Large intestine (tissue), 12 donors: ENCODE measurements at places on chromosomes 2 and 18. TPM values are rescaled to one million over a fixed set of nuclear protein-coding genes. Genes with fewer than 3 reads are reported as not detected.

DNA sequence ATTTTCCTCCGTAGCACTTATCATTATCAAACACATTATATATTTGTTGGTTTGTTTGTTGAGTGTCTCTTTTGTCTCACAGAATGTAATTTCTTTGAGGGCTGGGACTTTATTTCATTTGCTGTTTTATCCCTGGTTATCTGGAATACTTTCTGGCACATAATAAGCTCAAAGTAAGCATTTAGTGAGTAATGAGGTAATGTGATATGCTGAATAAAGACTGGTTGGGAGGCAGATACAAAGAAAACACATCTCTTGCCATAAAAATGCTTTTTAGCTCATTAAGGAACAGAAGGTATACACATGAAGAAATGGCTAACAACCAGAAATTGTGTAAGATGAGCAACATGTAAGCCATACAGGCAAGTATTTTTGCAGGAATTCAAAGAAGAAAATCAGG, 1411.8 kb downstream of the LRP1B start:
- DNase-seq = no peak

The C2orf80 gene
- polyA plus RNA-seq = 0.84 TPM

The IL1A gene
- 0.09 TPM for polyA plus RNA-seq

DNA sequence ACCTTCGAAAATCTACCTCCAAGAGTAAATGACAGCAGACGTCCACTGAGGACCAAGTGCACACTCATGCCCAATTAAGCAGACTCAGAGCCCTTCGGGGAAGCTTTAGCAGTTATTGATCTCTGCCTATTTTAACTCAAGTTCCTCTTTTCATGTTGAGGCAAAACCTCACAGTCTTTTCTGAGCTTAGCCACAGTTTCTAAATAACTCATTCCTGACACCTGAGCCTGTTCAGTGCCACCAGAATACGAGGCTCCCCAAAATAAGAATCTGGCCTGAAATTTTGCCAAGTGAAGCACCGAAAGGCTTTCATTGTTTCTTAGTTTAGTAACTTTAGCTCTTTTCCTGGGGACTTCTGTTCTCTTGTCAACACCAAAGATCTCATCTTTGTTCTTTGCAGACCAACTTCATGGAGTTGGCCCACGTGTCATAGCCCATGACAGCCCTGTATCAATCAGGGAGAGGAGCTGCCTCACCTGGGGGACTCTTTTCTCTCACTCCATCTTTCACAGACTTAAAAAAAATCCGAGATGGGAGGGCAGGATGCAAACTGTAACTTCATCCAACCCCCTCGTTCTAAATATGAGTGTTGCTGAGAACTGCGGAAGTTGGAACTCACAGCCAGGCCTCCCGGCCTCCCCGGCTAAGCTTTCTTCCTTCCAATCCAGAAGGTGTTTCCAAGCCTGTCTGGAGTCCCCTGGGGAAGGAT, 22.2 kb downstream of the INPP5D start:
- DNase-seq = no peak

- peak; percentile 37 for DNase-seq
Measured at GRCh38 chr2:69177063-69177771, 164.2 kb downstream of the ANTXR1 start.

DNA sequence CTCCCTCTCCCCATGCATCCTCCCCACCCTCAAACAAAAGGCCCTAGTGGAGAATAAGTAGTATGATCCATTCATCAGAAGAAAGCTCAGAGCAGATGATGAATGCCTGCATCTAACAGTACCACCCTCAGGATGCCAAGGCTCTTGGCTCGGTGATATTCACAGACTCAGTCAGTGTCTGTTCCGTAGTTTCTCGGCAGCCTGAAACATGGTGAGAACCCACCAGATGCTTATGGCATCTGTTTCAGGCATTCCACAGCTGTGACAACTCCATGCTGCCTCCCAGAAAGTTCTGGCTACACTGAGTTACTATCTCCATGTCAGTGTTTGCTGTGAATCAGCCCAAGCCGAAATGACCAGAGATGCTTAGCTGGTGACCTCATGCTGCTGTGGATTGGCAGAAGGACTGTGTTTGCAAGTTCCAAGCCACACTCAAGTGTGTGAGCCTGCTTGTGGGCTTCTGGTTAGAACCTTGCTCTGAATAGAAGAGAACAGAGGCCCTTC, 83.9 kb downstream of the WDSUB1 start:
- peak; percentile 30 for DNase-seq

DNA sequence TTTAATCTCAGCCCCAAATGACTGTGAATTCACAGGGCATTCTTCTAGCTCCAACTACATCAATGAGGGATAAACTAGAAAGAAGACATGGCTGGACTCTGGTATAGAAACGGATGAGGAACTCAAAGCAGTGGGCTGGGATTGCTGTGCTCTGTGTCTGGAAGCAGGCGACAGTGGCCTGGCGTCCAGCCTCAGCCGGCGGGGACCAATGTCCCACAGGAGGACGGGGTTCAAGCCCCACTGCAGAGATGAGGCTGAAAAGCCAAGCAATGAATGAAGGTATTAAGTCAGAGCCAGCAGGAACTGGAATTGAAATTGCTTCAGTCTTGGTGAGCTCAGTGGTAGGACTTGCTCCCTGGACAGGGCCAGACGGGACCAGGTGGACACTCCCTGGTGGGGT, 24.3 kb upstream of the BOK start:
- no peak for DNase-seq

GRCh38 chr2:239694487-239694886, 293.7 kb upstream of the HDAC4 start:
- no peak for DNase-seq

DNA sequence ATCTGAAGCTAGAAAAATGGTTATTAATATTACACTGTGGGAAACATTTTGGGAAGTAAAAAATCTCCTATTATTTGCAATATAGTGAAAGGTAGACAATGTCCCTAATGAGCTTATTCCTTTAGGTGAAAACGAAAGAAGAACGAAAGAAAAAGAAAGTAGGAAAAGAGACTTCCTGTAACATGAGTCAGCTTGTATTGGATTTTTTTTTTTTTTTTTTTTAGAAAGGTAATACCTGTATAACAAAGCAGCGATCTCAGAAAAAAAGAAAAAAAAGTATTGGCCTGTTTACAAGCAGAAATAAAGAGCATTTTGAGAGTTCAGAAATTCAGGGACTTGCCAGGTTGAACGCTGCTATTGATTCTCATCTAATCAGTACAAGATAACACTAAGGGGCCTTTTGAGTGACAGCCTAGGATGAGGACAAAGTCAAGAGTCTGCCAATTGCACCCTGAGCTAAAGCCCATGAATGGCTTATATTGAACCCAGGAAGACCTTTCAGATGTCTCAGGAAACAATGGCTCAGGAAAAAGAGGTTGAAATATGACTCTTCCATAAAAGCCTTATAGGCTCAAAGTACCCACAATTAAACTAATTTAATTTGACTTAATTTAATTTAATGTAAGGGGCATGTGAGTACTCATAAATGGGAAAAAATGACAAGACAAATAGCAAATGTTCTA, 615.6 kb upstream of the CDH2 start:
- DNase-seq = peak; percentile 81

GRCh38 chr2:12733846-12734245, 17.1 kb downstream of the TRIB2 start:
- no peak for DNase-seq

DNA sequence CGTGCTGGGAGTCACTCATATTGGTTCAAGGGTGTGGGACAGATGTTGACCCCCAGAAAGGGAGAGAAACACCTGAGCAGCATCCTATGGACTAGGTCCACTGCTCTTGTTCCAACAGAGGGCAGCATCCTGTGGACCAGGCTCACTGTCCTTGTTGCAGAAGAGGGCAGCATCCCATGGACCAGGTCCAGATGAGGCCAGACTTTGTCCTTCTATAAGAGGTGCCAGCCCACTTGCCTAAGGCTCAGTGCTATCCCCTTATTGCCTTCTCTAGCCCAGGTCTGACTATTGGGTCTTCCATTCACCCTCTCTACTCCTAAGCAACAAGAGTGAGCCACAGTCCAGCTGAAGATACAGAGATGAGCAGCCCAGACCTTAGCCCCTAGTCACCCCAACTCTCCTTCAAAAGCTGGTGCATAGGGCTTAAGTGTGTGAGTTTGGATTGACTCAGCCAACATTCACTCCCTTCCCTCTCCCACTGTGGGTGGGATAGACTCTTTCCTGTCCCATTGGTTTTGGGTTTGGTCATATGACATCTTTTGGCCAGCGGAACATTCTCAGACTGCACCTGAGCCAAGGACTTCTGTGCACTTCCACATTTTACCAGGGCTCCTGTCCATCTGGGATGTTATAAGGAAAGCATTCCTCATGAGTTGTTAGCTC, 132.4 kb upstream of the GPC1 start:
- DNase-seq = no peak

The SCYGR5 gene
- not detected for polyA plus RNA-seq

GRCh38 chr2:33350632-33351031, 125.8 kb upstream of the RASGRP3 start:
- no peak for DNase-seq
